ENCODE measurements at places on chromosomes 1 and 21.

DNA sequence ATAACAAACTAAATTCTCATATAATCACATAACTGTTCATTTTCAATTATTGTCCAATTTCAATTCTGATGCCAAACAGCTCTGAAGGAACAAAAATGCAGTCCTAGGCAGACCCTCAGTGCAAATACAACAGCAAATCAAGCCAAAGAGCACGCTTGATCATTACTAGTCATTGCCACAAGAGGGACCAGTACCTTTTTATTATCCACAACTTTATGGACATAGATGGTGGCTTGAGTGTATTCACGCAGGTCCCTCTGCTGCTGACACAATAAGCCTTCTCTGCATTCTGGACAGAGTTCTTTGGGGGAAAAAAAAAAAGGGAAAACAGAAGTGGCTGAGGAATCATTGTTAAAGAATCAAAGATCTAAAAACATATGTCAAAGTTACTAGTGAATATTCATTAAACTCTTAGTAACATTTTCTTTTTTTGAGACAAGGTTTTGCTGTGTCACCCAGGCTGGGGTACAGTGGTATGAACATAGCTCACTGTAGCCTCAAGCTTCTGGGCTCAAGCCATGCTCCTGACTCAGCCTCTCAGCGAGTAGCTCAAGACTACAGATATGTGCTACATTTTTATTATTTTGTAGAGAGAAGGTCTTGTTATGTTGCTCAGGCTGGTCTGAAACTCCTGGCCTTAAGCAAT lies 34.3 kb upstream of the RAP1GAP start:
- peaks cover 8% of the 10 kb centered on the region for H3K36me3 ChIP-seq
- H3K27me3 ChIP-seq = no peaks in the 10 kb centered on the region
- H3K4me3 ChIP-seq = no peak overlapping the region
- no peak for DNase-seq

- H3K27me3 ChIP-seq = no peaks in the 10 kb centered on the region
- H3K4me3 ChIP-seq = peak overlapping the region; percentile 21
- peak overlapping the region; percentile 74 for H3K27ac ChIP-seq
- H3K36me3 ChIP-seq = no peaks in the 10 kb centered on the region
These were observed 15.7 kb downstream of the SSR2 start for GRCh38 chr1:156004843-156005584.

DNA sequence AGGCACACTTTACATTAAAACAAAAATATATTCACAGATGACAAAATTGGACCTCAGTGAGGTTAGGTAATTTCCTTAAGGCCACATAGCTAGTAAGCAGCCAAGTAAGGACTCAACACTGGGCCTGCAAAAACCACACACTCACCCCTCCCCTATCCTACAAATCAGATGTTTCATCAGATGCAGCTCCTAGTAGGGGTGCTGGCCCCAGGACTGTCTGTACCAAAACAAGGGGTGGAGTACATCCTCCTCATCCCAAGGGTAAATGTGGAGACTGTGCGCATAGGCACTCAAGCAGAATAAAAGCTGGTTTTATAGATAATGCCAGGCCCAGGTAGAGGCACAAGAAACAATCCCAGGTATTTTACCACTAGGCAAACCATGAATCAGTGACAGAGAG lies 25.7 kb downstream of the URB1 start:
- no peak for DNase-seq
- no peak overlapping the region for H3K27ac ChIP-seq

GRCh38 chr1:27233667-27234048 lies 774 bp upstream of the WDTC1 start:
- no peak for DNase-seq
- H3K27ac ChIP-seq = peak overlapping the region; percentile 93
- peaks cover 28% of the 10 kb centered on the region for H3K4me1 ChIP-seq
- H3K27me3 ChIP-seq = no peaks in the 10 kb centered on the region
- H3K4me3 ChIP-seq = peak overlapping the region; percentile 99

GRCh38 chr1:218869276-218869675 lies 304.4 kb upstream of the LYPLAL1 start:
- H3K27me3 ChIP-seq = no peaks in the 10 kb centered on the region
- no peak for DNase-seq
- no peaks in the 10 kb centered on the region for H3K4me1 ChIP-seq
- no peak overlapping the region for H3K4me3 ChIP-seq
- no peaks in the 10 kb centered on the region for H3K36me3 ChIP-seq

DNA sequence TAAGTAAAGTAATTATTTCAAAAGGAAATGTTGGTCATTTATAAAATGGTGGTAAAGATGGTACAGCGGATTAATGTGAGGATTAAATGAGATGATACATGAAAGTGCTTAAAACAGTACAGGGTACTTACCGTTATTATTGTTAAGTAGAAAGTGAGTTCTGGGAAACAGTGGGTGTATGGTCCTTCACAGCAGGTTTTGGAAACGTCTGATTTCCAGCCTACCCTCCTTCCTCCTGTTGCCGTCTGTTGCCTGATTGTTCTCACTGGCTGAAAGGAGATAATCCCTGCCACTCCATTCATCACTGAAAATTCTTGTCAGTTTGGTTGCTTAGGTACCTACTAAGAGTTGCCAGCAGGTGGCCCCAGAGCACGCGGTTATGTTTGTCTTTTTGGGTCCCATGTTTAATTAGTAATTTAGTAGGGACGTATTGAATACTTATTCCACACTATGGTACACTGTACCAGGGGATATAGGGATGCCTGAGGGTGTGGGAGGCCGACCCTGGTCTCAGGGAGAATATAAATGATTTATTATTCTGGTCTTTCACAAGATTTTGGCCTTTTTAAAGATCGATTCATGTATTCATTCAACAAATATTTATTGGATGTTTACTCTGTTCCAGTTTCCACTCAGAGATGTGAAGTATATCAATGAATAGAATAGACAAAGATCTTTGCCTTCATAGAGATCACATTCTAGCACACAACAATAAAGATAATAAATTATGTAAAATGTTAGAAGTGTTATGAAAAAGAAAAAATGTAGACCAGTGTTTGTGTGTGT lies 30.8 kb upstream of the RPTN start:
- peak; percentile 51 for DNase-seq
- H3K4me3 ChIP-seq = peak overlapping the region; percentile 88
- H3K36me3 ChIP-seq = no peaks in the 10 kb centered on the region
- peaks cover 13% of the 10 kb centered on the region for H3K4me1 ChIP-seq
- no peak overlapping the region for H3K27ac ChIP-seq
- peaks cover 19% of the 10 kb centered on the region for H3K27me3 ChIP-seq

DNA sequence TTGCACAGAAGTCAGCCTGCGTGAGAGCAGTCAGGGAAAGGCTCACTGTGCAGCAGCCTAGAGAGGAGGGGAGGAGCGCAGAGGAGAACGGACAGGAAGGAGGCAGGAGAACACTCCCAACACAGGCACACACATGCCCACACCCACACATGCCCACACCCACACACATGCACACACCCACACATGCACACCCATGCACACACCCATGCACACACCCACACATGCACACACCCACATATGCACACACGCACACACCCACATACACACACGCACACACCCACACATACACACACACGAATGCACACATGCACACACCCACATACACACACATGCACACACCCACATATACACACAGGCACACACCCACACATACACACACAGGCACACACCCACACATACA lies 7.1 kb downstream of the SUMO3 start:
- no peak overlapping the region for H3K27ac ChIP-seq
- no peaks in the 10 kb centered on the region for H3K27me3 ChIP-seq
- peaks cover 13% of the 10 kb centered on the region for H3K4me1 ChIP-seq
- no peak overlapping the region for H3K4me3 ChIP-seq
- H3K36me3 ChIP-seq = peaks cover 9% of the 10 kb centered on the region
- DNase-seq = no peak

- peaks cover 9% of the 10 kb centered on the region for H3K4me1 ChIP-seq
- no peak overlapping the region for H3K4me3 ChIP-seq
- peaks cover 12% of the 10 kb centered on the region for H3K36me3 ChIP-seq
- no peak for DNase-seq
- H3K27me3 ChIP-seq = no peaks in the 10 kb centered on the region
- H3K27ac ChIP-seq = no peak overlapping the region
These were observed 38.8 kb downstream of the HEATR1 start for GRCh38 chr1:236565530-236565929.

- DNase-seq = no peak
- no peaks in the 10 kb centered on the region for H3K27me3 ChIP-seq
- H3K27ac ChIP-seq = no peak overlapping the region
- H3K4me3 ChIP-seq = no peak overlapping the region
These were observed 16.8 kb downstream of the ZBTB18 start for GRCh38 chr1:244067893-244068292.

DNA sequence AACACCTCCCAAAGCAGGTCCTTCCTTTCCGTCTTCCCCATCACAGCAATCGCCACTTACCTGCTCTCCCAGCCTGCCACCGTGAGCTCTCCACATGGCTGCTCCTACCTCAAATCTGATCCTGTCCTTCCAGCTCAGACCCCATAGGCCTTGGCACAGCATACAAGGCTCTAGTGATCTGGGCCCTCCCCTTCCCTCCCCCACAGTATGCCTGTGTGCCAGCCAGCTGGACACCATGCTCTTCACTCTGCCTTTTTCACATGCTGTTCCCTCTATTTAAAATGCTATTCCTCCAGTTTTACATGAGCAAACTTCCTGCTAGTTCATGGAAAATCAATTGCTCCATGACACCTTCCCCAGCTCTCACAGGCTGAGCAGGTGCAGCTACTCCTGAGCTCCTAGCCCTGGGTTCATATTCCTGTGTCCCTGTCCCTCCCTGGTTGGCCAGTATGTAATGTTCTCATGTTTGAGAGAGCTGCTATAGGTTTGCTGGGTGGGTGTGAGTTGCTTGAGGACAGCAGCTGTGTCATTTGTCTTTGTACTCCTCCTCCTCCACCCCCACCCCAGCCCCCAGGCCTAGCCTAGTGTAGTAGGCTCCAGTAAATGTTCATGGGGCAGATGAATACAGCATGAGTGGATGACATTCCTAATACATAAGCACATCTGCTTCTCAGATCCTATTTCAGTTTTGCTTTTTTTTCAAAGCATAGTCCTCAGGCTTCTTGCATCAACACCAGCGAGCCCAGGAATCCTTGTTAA lies 6.3 kb upstream of the TNNT2 start:
- H3K4me1 ChIP-seq = peaks cover 2% of the 10 kb centered on the region
- peaks cover 2% of the 10 kb centered on the region for H3K36me3 ChIP-seq
- H3K27me3 ChIP-seq = peaks cover 63% of the 10 kb centered on the region
- H3K27ac ChIP-seq = no peak overlapping the region
- H3K4me3 ChIP-seq = no peak overlapping the region

DNA sequence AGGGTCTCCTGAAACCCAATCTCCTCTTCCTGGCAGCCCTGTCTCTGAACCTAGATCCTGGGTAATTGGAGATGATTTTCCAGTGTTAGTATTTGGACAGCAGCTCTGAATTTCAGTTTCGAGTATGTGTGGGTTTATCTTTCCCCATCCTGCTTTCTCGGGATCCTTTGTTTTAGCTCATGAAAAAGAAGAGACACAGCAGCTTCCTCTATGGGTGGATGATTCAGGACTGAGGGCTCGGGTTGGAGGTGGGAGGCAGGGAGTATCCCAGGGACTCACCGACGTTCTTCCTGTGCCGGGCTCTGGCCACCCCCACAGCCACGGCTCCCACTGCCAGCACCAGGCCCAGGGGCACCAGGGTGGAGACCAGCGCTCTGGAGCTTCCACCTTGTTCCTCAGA lies 10.4 kb upstream of the FCMR start:
- H3K4me3 ChIP-seq = no peak overlapping the region
- DNase-seq = no peak
- peak overlapping the region; percentile 68 for H3K27ac ChIP-seq
- H3K27me3 ChIP-seq = no peaks in the 10 kb centered on the region
- H3K4me1 ChIP-seq = peaks cover 33% of the 10 kb centered on the region

- peaks cover 10% of the 10 kb centered on the region for H3K36me3 ChIP-seq
- no peak overlapping the region for H3K27ac ChIP-seq
- no peak overlapping the region for H3K4me3 ChIP-seq
- H3K4me1 ChIP-seq = peaks cover 12% of the 10 kb centered on the region
These were observed 13.1 kb upstream of the UBR4 start for GRCh38 chr1:19222979-19223824.

GRCh38 chr1:43049481-43049880 lies 90.8 kb upstream of the SLC2A1 start:
- no peak overlapping the region for H3K27ac ChIP-seq
- H3K27me3 ChIP-seq = peaks cover 32% of the 10 kb centered on the region
- no peak for DNase-seq
- no peaks in the 10 kb centered on the region for H3K36me3 ChIP-seq
- peaks cover 3% of the 10 kb centered on the region for H3K4me1 ChIP-seq

DNA sequence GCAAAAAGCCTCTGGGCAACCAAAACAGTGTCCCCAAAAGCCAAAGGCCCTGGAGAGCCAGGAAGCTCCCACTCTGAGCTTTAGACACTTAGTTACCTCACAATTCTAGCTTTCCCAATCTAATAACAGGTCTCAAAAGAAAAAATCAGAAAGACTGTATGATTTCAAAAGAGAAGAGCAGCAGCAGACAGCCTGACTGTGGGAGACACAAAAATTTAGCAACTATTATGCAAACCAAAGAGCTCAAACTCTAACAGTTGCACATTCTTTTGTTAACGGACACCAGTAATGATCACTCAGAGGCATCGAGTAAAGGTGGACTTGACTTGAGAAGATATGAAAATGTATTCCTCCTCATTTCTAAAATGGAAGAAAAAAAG lies 160.1 kb downstream of the SLC45A1 start:
- H3K27ac ChIP-seq = peak overlapping the region; percentile 21
- no peaks in the 10 kb centered on the region for H3K27me3 ChIP-seq
- no peak overlapping the region for H3K4me3 ChIP-seq

- H3K27me3 ChIP-seq = peaks cover 10% of the 10 kb centered on the region
- H3K4me1 ChIP-seq = no peaks in the 10 kb centered on the region
- no peaks in the 10 kb centered on the region for H3K36me3 ChIP-seq
These were observed 76.7 kb downstream of the PRDM16 start for GRCh38 chr1:3145532-3146325.

DNA sequence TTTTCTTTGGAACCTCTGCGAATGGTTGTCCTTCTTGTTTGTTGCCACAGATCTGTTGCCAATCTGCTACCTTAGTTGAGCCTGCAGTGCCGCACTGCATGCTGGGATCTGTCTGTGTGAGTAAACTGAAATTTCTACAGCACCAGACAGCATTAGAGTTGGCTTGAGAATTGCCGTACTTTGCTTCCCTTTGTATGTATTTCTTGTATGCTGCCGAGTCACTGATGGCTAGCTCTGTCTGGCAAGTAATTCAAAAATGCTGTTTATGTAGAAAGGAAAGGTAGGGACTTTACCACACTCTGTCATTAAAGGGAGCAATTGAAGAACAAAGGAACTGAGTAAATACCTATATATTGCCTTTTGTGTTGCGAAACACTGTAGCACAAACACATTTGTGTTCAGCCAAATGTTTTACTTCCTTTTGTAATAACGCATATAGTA lies 857.4 kb downstream of the USP25 start:
- H3K27me3 ChIP-seq = no peaks in the 10 kb centered on the region
- H3K36me3 ChIP-seq = no peaks in the 10 kb centered on the region
- H3K4me3 ChIP-seq = no peak overlapping the region
- no peak for DNase-seq
- no peak overlapping the region for H3K27ac ChIP-seq
- no peaks in the 10 kb centered on the region for H3K4me1 ChIP-seq

All from T-helper 17 cell (primary cell).